ENCODE measurements at places on chromosomes 12 and 14.
A peak's percentile ranks its signal among the peaks of the same experiment; 100 is the strongest.

GRCh38 chr12:57280211-57281062 lies 29.4 kb upstream of the STAC3 start:
- DNase-seq, result peak; percentile 68

- no peak for DNase-seq
Measured at GRCh38 chr12:87815771-87816585, 213.2 kb downstream of the C12orf50 start.

DNA sequence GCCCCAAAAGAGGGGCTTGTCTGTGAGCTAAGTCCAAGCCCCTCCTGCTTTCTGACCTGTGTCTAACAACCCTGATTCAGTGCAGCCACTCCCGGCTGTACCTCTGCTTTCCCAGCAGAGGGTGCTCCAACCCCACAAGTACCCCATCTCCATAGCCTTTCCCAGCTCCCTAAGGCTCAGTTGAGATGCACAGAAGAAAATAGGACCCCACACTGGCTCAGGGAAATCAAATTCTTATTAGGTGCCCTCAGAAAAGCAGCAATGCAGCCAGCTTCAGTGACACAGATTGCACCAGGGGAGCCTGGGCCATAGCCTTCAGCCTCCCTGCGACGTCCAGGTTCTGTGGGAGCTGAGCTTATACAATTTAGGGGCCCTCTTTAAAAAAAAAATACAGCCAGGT lies 49.9 kb downstream of the LRRC74A start:
- DNase-seq, result peak; percentile 55

DNA sequence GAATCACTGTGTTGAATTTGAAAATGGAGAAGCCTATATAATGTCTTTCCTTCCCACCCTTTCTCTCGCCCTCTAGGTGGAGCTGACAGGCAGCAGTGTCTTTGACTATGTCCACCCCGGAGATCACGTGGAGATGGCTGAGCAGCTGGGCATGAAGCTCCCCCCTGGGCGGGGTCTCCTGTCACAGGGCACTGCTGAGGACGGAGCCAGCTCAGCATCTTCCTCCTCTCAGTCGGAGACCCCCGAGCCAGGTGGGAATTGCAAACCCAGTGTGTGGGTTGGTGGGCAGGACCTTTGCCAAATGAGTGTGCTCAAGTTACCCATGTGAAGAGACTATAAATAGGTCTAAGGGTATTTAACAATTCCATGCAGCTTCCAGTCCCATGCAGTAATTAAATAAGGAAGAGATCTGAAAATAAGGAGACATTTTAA lies 274.7 kb downstream of the EGLN3 start:
- DNase-seq, result no peak

DNA sequence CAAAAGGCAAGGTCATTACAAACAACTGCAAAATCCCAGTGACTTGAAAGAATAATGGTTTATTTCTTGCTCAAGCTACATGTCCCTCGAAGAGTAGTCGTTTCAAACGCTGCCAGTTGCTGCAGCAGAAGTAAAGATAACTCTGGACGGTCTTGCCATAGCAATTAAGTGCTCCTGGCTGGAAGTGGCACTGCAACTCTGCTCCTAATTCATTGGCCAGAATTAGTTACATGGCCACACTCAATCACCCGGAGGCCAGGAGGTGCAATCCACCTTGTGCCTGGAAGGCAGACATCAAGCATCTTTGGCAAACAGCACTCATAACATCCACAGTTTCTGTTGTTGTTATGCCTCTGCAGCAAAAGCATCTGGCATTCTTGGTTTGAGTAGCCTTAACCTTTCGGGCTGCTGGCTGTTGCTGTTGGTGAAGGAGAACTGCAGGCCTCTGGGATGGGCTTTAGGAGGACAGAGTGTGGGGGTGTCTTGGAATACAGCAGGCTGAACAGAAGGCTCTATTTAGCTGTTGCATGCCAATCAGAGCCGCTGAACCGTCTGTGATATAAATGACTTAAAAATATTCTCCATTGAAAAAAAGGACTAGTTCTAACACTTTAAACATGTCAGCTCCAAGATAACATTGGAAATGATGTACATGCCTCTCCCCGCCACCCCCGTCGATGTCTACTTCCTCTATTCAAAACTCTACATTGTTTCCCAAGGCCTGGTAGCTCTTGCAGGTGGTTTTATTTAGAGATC lies 123.5 kb upstream of the DYRK2 start:
- no peak for DNase-seq

DNA sequence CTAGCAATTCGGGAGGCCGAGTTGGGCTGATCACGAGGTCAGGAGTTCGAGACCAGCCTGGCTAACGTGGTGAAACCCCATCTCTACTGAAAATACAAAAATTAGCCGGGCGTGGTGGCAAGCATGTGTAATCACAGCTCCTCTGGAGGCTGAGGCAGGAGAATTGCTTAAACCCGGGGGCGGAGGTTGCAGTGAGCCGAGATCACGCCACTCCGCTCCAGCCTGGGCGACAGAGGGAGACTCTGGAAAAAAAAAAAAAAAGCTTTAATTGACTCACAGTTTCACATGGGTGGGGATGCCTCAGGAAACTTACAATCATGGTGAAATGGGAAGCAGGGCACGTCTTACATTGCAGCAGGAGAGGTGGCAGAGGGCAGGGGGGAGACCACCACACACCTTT lies 30.6 kb upstream of the SLC2A3 start:
- no peak for DNase-seq

GRCh38 chr12:98743362-98743953 lies 98.4 kb downstream of the APAF1 start:
- DNase-seq, result peak; percentile 38

- no peak for DNase-seq
Measured at GRCh38 chr12:98422812-98423211, 92.6 kb upstream of the TMPO start.

DNA sequence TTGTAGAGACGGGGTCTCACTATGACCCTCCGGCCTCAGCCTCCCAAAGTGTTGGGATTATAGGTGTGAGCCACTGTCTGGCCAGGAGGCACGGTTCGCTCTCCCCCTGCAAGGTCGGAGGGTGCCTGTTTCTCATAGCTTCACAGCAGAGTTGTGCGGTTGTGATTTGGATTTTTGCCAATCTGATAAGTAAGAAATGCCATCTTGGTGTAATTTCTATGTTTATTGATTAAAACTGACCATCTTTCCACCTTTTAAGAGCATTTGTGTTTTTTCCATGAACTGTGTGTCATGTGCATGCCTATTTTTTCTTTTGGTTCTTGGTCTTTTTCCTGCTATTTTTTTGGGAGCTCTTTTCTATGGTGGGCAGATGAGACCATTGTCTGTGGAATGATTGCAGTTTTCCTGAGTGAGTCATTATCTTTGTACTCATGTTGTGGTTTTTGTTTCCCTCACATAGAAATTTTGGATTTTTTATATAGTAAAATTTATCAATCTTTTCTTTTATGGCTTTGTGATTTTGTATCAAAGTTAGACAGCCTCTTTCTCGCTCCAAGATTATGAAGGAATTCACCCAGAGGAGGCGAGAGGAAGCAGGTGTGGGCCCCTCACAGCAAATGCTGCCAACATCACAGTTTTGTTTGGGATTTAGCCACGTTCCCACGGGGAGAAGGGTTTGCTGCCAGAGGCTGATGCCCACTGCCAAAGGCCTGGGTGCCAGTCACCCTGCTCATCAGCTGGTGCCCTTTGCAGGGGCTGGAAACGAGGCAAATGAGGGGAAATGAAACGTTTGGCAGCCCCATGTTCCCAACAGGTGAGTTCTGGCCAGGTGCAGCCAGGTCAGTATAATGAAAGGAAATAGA lies 47.2 kb downstream of the RFX4 start:
- no peak for DNase-seq

DNA sequence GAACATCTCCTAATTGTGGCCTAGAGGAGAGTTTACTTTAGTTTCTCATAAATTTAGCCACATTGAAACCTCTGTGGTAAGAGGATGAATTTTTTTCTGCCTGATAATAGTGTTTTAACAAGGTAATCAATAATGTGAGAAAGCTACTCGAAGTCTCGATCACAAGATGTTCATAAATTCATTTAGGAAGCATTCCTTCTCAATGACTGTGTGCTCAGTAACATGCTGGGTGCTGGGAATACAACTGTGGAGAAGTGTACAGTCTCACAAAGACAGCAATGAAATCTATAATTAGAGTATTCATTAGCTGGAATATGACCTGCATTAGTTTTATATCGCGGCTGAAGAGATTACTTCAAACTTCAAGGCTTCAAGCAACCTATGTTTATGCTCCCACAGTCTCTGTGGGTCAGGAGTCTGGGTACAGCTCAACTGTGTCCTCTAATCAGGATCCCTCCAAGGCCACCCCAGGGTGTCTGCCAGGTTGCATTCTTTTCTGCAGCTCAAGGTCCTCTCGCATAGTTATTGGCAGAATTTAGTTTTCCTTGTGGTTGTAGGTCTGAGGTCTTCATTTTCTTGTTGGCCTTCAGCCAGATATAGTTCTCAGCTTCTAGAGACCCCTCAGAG lies 167.6 kb downstream of the ANO4 start:
- no peak for DNase-seq
